T-helper 22 cell (primary cell): ENCODE measurements at places on chromosomes 13 and 19.

GRCh38 chr13:22252281-22252830, 581.5 kb downstream of the FGF9 start:
- DNase-seq: no peak

DNA sequence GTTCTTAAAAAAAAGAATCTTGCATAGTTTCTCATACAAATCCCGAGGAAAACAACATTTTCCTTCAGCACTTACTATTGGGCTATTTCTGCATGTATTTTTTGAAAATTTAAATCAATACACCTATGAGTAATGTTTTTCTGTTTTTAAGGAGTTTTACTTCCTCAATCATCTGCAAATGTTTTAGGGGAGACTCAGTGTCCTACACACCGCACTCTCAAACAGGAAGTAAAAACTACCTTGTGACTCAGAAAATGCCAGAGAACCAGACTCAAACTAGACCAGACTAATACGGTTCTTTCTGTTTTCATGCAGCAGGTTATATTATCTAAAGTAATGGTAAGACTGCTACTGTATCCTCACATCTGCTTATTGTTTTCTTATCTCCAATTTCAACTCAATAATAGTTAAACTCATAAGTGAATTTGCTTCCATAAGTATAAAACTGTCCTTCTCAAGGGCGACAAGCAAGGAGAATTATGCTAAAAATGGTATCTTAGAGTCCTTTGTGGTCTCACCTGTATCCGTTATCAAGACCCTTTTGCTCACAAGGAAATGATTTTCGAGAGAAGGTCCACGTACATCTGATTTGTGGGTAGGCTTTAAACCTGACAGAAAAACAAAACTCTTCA, 52.5 kb downstream of the FLT3 start:
- DNase-seq: no peak

DNA sequence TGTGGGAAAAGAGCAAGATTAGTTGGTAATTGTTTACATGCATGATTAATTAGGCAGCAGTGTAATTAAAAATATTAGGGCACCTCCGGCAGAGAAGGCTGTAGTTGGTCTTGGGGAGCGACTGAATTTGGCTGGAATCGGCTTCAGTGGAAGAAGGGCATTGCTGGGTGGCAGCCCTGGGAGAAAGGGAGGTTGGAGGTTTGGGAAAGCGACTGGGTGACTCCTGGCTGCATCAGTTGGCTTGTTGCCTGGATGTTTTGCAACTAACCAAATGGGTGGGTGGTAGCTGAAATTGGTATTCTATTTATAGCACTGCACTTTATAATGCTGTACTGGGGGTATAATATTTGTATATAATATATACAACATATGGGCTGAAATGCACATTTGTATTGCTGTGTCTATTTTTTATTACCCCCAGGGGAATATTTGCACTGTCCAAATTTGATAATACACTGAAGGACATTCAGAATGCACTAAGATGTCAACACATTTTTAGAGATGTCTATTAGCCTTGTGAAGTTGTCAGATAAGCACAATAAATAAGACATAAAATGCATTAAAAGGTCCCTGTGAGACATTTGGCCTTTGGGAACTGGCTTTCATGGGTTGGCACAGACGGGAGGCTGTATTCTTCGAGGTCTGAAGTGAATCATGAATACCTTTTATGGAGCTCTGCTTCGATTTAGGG, 1.7 kb downstream of the B3GLCT start:
- DNase-seq: no peak

DNA sequence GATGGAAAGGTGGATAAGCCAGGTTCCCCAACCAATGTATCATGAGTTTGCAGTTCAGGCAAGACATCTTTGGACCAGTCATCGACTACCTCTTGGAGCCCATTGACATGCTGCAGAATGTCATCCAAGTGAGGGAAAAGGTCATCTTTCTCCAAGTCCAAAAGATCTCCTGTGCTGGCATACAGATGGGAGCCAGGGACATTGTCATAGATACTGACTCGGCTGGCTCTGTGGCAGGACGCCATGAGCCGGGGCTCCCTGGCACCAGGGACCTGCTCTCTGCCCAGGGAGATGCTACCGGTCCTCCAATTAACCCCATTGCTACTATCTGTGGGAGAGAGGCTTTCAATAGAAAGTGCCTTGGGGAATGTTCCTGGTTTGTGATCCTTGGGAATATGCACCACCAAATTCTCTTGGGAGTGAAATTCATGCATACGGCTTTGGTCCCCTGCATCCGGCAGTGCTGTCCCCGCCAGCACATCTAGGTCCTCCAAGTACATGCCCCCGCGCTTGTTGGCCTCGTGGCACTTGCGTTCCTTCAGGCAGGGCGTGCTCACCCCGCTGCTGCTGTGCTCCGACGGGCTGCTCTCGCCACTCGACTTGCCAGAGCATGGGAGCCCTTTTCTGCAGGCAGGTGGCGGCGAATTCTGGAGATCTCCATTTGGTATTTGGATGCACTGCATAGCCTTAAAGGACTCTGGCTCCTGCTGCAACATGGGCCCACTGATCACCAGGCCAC, 113.0 kb downstream of the KL start:
- no peak for DNase-seq

DNA sequence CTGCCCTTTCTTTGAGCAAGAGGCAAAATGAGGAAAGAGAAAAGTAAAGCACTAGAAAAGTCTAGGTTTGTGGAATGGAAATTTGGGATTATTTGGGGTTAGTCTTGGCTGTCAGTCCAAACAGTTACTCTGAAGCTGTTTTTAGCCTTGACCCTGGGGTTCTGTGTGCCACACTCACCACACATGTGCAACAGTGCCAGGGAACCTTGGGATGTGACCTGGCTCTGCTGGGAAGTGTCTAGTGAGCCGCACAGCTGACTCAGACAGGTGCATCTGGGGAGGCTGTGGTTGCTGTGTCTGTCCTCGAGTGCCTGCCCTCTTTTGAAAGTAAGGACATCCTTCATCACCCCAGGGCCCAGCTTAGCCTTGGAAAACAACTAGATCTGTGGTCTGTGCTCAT, 15.8 kb downstream of the MICOS13 start:
- no peak for DNase-seq

DNA sequence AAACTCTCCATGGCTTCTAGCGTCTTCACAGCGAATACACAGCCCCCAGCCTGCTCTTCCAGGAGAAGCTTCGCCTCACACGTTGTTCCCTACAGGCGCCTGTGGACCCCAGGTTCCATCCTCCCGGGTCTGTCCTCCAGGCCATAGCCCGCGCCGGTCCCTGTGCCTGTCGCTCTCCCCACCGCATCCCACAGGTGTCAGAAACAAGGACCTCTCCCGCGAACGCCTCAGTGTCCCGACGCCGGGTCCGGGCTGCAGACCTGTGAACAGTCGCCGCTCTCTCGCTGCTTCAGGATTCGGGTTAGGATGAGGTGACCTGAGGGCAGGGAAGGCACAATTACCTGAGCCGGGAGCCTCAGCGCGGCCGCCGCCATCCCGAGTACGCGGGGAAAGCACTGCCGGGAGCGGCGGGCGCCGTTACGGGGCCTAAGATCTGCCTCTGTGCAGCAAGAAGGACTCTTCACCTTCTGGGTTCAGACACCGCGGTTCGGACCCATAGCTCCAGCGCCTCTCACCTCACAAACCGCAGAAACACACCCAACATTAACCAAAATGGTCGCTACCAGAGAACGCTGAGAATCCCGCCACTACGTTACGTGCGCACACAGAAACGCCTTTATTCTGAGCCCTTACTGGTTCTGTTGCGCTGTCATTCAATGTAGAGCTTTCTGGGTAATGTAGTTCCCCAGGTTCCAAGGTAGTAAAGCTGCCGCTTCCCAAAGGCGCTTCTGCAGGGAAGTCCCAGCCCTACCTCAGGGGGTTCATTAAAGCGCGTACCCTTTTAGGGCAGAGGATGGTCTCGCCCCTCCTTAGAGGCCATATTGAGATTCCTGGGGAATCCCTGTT, at the start of gene ZNF418:
TSS of gene ZNF418 (minus strand) at position 583 of the 846 bp plus-strand sequence. CDS start 1,580 bp downstream, outside the sequence.
- DNase-seq: no peak

- no peak for DNase-seq
These were observed 3.4 kb upstream of the DPF1 start for GRCh38 chr19:38227287-38228004.

GRCh38 chr13:91930687-91931086, 532.3 kb downstream of the GPC5 start:
- DNase-seq: no peak

GRCh38 chr13:81658598-81659370, 1317.9 kb upstream of the SPRY2 start:
- no peak for DNase-seq

GRCh38 chr13:50970956-50971355, 61.4 kb downstream of the RNASEH2B start:
- DNase-seq: no peak

DNA sequence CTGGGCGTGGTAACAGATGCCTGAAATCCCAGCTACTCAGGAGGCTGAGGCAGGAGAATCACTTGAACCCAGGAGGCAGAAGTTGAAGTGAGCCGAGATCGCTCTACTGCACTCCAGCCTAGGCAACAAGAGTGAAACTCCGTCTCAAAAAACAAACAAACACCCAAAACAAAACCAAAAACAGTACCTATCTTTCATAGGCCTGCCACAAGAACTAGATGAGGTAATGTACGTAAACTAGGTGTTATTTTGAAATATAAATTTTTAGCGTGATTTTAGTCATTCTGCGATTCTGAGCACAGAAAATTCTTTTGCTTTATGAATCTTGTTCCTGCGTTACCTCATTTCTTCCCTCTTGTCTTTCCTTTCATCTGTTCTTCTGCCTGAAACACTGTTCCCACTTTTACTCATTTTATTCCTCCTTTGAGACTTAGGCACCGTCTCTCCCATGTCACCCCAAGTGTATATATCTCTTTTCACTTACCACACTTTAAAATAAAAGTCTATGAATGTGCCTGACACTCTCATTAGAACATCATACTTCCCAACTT, 238.2 kb upstream of the HTR2A start:
- DNase-seq: no peak

GRCh38 chr13:62583466-62583865, 1167.8 kb upstream of the PCDH20 start:
- no peak for DNase-seq

DNA sequence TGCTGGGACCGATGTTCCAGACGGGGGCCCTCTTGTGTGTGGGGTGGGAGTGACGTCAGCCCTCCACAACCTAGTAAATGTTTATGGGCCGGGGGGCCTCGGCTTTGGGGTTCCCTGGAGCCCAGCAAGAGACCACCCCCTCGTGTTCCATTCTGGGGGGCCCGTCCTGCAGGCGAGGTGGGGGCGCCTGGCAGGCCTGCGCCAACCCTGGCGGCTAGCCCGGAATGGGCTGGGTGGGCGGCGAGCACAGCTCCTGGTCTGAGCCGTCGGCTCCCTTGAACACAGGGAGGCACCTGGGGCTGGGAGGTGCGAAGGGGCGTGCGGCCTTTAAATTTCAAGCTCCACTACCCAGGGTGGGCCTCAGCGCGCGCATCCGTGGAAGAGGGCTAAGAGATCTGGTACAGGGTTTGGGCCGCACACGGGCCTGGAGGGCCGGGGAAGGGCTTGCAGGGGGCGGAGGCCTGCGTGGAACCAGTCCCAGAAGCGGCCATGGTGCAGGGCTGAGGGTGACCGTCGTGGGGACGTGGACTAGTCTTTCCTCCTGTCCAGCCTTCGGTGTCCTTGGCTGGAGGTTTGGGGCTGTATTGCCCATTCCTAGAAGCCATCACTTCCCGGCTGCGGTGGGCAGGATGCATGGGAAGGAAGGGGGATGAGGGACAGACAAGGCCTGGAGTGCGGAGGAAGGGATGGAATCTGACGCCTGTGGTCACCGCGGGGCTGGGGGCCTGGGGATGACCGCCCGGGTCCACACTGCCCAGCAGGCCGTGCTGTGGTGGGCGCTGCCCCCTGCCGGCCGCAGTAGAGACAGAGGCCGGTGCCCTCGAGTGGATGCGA, 11.4 kb downstream of the NDUFA11 start:
- no peak for DNase-seq

GRCh38 chr13:38735665-38736440, 49.0 kb downstream of the FREM2 start:
- no peak for DNase-seq

- DNase-seq: no peak
These were observed 642 bp upstream of the PEG3 start for GRCh38 chr19:56841193-56841543.

DNA sequence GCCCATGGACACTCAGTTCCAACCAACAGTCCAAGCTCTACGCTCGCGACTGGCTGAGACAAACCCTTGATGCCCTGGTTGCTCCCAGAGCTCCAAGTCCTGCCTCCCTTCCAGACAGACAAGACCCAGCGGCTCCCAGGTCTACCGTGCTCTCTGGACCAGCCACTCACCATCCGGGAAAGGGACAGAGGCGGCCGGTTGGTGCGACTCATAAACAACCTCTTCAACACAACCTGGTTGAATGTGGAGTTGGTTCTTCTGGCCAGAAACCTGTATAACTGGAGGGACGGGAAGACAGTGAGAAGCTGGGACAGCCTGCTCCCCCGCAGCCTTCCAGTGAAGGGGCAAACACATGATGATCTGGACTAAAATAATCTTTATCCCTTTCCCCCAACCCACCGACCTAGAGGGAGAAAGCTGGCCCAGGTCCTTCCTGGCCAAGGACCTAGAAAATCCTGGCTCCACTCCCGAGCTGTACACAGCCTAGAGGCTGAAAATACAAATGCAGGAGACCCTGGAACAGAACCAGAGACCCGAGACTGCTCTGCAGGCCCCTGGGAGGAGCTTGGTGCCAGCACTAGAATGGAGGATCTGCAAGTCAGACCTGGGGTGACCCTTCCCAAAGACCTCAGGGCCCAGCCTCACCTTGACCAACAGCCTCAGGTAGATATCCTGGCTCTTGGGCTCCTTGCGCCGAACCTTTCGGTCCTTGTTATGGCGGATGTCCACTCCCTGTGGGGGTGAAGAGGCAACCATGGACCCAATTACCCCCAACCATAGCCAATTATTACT, 1.6 kb downstream of the RPL18 start:
- no peak for DNase-seq

DNA sequence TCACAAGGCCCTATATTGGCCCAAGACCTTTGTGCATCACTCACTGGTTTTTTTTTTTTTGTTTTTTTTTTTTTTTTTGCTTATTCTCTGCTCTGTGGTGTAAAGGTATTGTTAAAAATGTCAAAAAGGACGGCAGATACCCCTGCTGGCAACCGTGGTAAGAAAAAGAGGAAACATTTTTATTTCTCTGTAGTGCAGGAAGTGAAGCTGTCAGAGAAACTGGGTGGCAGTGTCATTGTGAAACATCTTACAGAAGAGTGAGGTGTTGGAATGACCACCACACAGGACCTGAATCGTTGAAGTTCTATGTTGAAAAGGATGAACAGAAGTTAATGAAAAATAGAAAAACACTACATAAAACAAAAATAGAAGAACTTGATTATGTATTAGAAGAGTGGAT, 346.4 kb downstream of the FGF9 start:
- no peak for DNase-seq

GRCh38 chr19:35978832-35979365, 16.1 kb upstream of the SDHAF1 start:
- no peak for DNase-seq

GRCh38 chr13:29379281-29379680, 216.2 kb downstream of the SLC7A1 start:
- no peak for DNase-seq

DNA sequence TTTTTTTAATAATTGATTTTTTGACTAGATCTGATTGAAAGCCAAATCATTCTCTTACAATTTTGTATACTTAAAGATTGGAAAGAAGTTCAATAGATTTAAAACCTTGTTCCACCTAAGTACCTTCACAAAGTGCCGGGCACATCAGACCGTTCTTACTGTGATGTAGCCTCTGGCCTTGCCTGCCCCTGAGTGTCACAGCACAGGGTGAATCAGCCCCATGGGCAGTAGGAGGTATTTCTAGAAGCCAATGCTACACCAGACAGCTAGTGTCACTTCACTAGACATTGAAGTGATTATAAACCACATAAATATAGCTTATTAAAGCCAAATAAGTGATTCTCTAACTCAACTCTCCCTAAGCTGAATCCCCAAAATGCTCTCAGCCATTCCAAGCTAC, 131.3 kb downstream of the LACC1 start:
- DNase-seq: no peak
